ENCODE measurements at places on chromosomes 12 and 14.

DNA sequence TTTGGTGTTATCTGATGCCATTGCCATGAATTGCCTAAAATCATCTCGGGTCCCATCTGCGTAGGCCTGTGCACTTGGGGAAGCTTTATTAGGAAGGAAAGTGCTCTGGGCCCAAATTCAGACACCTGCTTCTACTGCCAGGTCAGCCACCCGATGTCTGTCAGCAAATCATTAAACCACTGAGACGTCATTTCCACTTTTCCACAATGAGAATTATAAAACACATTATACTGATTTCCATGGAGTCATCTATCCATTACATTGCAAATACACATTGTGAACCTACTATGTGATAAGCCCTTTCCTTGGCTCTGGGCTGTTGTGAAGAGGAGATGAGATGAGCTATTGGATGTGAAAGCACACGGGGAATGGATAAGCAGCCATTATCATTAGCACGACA lies 1022.9 kb downstream of the BCL11B start:
- DNase-seq = no peak

GRCh38 chr12:111840807-111841206 lies 1.2 kb upstream of the MAPKAPK5 start:
- no peak for DNase-seq

DNA sequence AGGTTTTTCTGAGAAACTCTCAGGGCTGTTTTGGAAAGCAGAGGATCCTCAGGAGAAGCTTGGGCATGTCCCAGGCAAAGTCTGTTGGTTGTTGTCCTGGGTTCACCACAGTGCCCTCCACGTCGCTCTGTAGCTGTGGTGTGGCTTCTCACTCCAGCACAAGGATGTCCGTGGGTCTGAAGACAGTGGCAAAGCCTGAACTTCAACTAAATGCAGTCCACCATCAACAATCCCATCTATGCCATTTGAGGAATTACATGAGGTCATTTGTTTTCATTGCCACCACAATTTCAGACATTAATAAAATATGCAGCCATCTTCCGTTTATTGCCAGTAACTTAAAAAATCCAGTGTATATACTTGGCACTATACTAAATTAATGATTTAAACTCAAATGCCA lies 272.1 kb downstream of the LRIG3 start:
- DNase-seq = no peak

- DNase-seq = no peak
Measured at GRCh38 chr12:2672863-2673262, 121.9 kb upstream of the FKBP4 start.

DNA sequence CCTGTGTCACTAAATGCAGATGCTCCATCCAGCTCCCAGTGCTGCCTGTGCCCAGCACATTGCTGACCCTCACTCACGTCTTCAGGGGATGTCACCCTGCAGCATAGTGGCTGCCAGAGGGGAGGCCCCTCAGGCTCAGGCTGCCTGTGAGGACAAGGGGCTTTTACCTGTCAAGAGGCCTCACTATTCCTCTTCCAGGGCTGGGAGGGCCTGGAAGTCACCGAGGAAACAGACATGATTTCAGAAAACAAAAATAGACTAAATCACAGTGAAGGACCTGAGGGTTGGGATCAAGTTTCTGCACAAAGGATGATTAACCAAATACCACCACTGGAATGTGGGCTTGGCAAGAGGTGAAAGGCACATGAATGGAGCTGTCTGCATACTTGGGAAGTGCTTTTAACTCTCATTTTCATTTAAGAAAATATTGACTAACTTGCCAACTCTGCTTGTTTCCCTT lies 1202.3 kb downstream of the BCL11B start:
- DNase-seq = no peak

DNA sequence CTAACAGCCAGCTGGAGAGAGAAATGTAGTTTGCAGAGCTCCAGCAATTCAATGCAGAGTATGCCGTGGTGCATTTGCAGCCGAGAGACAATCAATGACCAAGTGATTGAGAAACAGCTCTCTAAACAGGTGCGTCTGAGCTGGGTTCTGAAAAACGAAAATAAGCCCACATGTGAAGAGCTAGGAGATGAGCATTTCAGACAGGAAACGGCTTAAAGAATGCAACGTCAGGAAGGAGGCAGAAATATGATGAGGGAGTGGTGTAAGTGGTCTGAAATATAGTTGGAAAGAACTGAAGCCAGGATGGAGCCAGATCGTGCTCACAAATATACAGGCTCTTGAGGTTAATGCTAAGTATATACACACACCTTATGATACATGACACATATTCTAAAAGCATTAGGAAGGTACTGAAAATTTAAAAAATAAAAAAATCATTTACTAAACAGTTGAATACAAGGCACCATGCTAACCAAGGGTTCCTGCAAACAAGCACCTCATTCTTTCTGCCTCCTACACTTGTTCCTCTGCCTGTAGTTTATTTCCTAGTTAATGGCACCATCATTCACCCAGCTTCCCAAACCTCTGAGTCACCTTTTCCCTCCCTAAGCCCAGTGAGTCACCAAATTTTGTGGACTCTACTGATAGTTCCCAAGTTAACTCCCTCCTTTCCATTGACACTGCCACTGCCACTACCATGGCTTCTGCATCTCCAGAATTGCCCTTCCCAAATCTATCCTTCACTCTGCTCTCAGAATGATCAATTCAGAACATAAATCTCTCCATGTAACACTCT lies 2.3 kb upstream of the GARIN2 start:
- no peak for DNase-seq

- DNase-seq = no peak
Measured at GRCh38 chr14:64992328-64992885, 5.7 kb downstream of the FNTB start.

- no peak for DNase-seq
Measured at GRCh38 chr14:26199590-26200370, 398.1 kb downstream of the NOVA1 start.

- no peak for DNase-seq
Measured at GRCh38 chr14:56207626-56208292, 89.5 kb downstream of the PELI2 start.
